DMS153 (cell line): ENCODE measurements at places on chromosomes 3 and 15.
A peak's percentile ranks its signal among the peaks of the same experiment; 100 is the strongest.

GRCh38 chr3:24195504-24196230 is 250.6 kb downstream of the NR1D2 start:
- DNase-seq: no peak

DNA sequence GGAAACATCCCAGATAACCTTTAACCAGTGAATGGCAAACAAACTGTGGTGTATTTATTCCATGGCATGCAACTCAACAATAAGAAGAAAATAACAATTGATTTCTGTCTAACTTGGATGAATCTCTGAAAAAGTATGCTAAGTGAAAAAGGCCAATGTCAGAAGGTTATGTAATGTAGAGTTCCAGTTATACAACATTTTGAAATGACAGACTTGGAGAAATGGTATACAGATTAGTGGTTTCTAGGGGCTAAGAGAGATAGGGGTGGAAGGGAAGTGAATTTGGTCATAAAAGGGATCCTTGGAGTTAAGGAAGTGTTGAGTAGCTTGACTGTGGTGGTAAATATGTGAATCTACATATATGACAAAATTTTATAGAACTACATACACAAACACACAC is 269.4 kb upstream of the SUCLG2 start:
- no peak for DNase-seq

GRCh38 chr15:39785139-39785538 is 2.5 kb upstream of the FSIP1 start:
- no peak for DNase-seq

- no peak for DNase-seq
Measured at GRCh38 chr3:66047311-66048050, 8.8 kb upstream of the MAGI1 start.

DNA sequence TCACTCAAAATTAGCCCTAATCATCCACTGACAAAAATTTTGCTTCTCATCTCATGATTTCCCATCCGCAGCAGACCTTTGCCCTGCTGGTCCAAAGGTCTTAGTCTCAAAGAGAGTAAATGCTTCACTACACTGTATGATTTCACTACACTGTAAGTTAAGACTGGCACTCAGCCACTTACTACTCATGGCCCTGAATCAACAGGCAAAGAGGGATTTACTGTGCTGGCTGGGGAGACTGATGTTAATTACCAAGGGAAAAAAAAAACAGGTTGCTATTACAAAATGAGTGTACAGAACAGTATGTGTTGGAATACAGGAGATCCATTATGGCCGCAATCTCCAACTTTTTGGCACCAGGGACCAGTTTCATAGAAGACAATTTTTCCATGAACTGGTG is 214.8 kb downstream of the ZMAT3 start:
- DNase-seq: no peak

DNA sequence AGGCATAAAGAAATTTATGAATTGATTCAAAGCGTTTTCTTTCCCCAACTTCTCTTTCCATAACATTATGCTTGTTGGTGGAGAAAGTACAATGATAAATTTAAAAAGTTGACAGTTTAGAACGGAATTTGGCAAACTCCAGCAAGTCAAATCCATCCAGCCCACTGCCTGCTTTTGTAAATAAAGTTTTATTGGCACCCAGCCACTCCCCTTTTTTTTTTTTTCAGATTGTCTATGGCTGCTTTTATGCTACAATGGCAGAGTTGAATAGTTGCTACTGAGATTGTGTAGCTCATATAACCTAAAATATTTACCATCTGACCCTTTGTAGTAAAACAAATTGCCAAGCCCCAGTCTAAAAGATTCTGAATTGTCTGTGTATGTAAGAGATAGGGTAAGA is 112.8 kb upstream of the RBMS3 start:
- no peak for DNase-seq

DNA sequence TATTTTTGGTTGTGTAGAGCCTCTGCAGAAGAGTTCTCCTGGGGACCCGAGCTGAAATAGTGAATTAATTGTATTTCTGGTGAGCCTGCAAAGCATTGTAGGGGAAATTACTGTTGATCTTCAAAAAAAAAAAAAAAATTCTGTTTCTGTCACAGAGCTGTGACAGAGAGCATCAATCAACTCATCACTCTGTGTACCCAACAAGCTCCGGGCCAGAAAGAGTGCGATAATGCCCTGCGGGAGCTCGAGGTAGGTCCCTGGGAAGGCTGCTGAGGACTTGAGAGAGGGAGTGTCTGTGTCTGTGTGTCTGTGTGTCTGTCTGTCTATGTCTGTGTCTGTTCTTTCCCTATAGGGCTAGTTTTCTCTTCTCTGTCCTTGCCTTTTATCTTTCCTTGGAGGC is 294.4 kb upstream of the TPM1 start:
- DNase-seq: no peak

DNA sequence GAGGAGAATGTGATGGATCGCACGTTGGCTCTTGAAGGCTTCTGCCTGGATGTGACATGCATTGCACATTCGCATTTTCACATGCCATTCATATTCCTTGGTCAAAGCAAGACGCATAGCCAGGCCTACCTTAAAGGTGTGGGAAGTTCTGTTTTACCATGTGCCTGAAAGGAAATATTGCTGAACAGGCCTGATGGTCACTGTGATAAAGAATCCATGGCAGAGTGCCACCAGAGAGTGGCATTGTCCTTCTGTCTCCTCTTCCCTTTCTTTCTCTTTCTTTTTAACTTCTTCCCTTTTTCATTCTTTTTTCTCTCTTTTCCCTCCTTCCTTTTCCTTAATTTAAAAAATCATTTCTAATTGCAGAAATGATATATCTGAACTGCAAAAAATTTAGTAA is 15.9 kb upstream of the MITF start:
- no peak for DNase-seq

GRCh38 chr3:119911748-119912147 is 129.8 kb downstream of the NR1I2 start:
- DNase-seq: no peak

GRCh38 chr15:36644191-36644896 is 64.9 kb downstream of the CDIN1 start:
- peak; percentile 26 for DNase-seq

DNA sequence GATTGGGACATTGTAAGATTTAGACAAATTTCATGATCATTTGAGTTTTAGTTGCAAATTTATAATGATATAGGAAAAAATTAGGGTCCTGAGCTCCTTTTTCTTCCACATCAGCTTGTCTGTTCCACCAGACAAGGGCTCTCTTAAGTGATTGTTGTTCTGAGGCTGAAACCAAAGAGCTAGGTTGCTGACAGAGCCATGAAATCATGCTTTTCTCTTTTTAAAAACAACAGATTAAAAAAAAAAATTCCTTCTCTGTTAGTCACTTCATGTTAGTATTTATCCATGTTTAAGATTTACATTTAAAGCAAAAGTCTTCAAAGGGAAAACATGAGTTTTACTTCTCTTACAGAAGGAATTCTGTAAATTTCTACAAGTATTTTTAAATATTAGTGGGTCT is 56.8 kb downstream of the ATP2C1 start:
- no peak for DNase-seq

- DNase-seq: no peak
Measured at GRCh38 chr3:127593178-127593577, 2.6 kb upstream of the TPRA1 start.

DNA sequence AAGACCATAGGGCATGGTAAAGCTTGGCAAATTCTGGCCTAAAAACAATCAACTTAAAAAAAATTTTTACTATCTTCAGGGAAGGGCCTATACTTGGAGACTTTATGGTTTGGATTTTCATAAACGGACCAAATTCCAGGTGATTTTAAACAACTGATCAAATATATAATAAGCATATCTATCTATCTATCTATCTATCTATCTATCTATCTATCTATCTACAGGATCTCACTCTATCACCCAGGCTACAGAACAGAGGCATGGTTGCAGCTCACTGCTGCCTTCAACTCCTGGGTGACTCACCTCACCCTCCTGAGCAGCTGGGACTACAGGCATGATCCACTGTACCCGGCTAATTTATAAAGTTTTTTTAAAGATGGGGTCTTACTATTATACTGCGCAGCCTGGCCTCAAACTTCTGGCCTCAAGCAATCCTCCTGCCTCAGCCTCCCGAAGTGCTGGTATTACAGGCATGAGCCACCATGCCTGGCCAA is 6.7 kb downstream of the SPPL2A start:
- DNase-seq: no peak

DNA sequence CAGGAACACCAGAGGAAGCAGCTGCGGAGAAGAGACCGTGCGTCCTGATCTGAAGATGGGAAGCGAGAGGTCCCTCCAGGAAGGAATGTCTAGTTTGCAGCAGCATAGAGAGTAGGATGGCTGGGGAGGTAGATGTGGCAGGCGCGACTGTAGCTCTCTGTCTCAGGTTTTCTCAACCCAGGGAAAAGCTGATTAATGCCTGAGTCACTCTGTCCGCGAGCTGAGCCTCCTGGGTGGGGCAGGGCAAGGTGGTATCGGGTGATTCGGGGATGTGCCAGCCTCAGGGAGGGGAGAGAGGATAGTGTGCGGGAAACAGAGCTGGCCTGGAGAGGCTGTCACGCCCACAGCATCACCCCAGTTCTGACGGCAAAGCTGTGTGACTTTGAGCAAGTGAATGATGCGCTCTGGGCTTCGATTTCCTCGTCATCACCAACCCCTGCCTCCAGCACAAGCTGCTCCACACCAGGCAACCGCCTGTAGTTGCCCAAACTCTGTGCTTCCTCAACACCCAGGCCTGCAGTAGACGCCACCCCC is 28.4 kb downstream of the CPN2 start:
- DNase-seq: no peak

GRCh38 chr15:74584204-74584603 is 31.4 kb upstream of the CLK3 start:
- DNase-seq: no peak

DNA sequence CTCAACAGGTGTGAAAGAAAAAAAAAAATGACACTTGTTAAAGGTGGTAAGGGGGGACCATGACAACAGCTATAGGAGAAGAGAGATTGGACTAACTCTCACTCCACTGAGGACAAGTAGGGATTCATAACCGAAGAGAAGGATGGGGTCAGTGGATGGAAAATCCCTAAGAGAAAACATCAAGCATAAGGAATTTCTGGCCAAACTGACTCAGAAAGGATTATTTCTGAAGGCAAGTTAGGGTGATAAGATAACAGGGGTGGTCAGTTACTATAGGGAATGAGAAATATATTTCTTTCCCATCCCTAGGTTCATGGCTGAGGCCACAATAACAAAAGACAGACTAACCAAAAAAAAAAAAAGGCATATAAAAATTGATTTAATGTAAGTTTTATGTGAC is 9.5 kb upstream of the RARB start:
- no peak for DNase-seq

- no peak for DNase-seq
Measured at GRCh38 chr3:2554656-2555055, 456.0 kb downstream of the CNTN4 start.

DNA sequence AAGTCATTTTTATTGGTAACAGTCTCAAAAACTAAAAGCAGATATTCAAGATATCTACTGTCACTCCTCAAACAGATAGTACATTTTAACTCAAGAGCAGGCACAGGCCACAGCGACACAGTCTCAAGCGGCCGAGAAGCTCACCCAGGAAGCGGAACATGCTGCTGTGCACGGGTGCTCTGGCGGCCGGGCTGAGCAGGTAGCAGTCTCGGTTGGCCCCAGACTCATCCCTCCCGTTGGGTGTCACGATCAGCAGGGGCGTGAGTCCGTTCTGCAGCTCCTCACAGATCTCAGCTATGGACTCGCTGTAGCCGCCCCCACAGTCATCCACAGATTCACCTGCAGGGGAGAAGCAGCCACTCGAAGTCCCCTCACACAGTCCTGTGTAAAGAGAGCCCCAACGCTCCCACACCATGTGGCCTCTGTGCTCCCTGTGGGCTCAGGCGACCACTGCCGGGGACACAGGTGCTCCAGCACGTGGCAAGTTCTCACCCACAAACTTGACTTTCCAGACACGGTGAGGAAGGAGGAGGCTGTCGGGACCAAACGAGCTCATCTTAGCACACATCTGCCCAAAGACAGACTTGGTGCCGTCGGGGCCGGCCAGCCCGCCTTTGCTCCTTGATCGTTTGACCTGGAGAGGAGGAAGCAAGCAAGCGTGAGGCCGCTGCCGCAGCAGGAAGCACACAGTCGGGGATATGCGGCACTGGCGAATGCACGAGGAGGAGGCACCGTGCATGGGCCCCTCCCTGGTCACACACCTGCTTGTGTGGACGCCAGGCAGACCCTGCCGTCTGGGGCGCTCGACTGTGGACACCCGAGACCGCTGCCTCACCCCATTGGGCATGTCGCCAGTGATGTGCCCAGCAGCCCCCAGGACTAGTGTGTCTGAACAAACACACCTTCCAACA is 17.7 kb upstream of the OCA2 start:
- DNase-seq: no peak

DNA sequence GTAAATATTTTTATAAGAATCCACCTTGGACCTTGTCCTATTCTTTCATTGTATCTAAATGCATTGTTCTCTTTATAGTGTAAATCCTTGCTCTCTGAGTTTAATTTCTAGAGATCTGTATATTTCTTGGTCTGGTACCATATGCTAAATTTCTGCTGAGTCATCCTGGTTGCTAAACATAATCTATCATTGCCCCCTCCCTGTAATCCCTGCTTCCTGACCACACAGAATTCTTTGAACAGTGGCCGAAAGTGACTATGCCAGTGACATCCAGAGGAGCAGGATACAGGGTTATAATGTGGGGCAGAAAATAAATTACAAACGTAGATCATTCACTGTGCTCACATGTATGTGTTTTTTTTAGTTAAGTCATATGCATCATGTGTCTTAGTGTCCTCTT is 143.1 kb downstream of the DIPK2A start:
- no peak for DNase-seq

GRCh38 chr3:16478516-16478915 is 35.0 kb downstream of the RFTN1 start:
- no peak for DNase-seq

DNA sequence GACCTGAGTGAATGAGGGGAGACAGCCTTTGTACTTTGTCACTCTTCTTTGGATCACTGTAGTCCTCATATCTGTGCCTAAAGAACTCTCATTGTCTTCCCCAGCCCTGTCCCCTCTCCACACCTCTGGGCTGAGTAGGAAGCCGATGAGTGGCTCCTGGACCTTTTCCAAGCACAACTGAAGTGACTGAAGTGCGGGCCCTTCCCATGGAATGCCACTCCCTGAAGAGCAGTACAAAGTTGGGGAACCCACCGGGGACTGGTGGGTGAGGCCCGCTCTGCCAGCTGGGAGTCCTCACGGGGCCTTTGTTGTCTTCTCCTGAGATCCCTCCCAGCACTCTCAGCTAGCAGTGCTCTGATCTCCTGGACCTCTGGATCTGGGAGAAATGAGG is 90.1 kb downstream of the AAGAB start:
- no peak for DNase-seq

GRCh38 chr3:45962033-45962432 is 18.8 kb downstream of the CXCR6 start:
- no peak for DNase-seq

- DNase-seq: no peak
Measured at GRCh38 chr3:78257951-78258530, 1218.1 kb downstream of the ROBO2 start.

DNA sequence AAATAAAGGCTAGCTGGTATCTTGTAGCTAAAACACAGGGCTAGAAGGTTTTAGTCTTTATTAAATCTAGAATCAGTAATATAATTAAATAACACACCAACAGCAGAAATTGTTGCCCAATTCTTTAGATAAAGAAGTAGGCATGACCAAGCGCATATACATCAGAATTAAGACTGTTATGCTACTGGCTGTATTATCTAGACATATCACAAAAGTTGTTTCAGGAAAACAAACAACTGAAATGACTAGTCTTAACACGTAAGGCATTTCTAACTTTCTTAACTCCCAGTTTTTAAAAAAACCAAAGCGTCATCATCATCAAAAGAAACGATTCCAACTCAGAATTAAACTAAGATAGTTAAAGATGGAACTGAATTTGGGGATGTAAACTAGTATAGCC is 55.4 kb downstream of the EMC4 start:
- DNase-seq: no peak
